ENCODE measurements at places on chromosomes 6 and 20.

- DNase-seq = no peak
Observed at GRCh38 chr6:169489563-169490245, 212.1 kb downstream of the WDR27 start.

DNA sequence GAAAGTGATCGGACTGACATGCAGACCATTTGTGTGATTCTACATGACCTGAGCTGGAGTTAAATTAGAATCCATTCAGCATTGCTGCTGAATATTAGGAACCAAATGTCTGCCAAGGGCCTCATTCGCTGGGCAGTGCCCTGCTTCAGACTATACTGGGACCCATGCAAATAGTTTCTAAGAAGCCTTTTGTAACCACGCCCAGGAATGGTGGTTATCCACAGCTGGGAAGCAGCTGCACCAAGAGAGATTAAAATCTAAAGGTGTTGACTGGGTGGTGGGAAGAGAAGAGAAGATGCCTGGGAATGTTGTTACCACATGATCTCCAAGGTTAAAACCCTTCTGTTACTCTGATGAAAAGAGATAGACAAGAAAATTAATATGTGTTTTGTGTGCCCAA is 156.8 kb downstream of the PKHD1 start:
- no peak for DNase-seq

GRCh38 chr6:23650676-23651075 is 475.3 kb upstream of the NRSN1 start:
- no peak for DNase-seq

DNA sequence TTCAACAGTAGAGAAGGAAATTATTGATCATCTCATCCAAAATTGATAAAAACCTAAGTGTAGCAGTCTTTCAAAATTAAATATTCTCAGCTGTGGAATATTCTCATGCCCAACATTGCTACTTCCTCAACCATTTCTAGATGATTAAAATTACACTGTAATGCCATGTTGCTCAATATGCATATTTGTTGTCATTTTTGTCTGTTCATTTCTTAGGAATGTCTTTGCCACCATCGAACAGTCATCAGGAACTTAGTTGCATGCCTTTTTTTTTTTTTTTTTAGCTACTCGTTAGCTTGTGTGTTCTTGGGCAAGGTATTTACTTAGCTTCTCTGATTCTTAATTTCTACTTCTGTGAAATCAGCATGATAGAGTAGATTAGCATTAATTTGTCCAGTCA is 188.6 kb downstream of the DTNBP1 start:
- DNase-seq = no peak

DNA sequence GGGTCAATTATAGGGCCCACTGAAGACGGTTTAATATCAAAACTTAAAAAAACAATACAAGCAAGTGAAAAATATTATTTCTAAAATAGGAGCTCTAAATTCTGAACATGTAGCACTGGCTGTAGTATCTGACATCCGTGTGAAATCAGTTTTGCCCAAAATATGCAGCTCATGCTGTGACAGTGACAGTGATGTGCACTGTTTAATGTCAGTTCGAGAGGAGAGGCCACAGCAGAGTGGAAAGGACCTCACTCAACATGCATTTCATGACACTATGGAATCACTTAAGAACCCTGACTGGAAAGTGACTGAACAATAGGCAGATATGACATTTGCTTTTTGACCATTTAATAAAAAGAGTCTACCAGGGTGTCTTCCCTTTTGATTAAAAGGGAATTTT is 397.0 kb downstream of the FRK start:
- DNase-seq = no peak

DNA sequence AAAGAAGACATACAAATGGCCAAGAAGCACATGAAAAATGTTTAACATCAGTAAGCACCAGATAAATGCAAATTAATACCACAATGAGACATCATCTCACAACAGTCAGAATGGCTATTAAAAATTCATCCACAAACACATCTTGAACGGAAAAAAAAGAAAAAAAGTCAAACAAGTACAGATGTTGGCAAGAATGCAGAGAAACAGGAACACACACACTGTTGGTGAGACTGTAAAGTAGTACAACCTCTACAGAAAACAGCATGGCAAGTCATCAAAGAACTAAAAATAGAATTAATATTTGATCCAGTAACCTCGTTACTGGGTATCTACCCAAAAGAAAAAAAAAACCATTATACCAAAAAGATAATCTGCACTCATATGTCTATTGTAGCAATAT is 6.5 kb downstream of the STX7 start:
- no peak for DNase-seq

GRCh38 chr6:27492631-27493190 is 19.8 kb upstream of the ZNF184 start:
- DNase-seq = no peak

DNA sequence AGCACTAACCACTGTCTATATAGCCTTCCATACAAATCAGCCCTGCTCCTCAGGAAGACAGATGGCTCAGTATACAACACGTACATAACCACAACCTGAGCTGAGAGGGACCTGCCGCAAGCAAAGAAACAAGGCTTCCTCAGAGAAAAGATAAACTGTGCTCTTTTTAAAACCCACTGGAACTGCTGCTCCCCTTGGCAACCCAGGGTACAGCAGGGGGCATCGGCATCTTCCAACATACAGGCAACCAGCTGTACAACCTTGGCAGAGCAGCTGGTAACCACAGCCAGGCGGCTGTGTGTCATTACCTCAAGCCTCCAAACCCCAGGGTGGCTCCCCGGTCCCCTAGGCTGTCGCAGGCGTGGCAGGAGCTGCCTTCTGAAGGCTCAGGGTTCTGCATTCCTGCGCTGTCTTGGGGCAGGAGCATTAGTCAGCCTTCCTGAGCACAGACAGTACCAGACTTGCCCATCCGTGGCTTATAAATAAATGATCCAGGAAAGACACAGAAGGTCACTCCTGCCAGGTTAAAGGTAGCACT is 249.5 kb downstream of the ADGRG6 start:
- DNase-seq = peak; percentile 7

GRCh38 chr20:49344975-49345374 is 67.1 kb upstream of the ZNFX1 start:
- no peak for DNase-seq

- no peak for DNase-seq
Observed at GRCh38 chr6:1297746-1298145, 14.2 kb upstream of the FOXQ1 start.

- DNase-seq = no peak
Observed at GRCh38 chr20:62644044-62644795, 1.9 kb downstream of the SLCO4A1 start.

DNA sequence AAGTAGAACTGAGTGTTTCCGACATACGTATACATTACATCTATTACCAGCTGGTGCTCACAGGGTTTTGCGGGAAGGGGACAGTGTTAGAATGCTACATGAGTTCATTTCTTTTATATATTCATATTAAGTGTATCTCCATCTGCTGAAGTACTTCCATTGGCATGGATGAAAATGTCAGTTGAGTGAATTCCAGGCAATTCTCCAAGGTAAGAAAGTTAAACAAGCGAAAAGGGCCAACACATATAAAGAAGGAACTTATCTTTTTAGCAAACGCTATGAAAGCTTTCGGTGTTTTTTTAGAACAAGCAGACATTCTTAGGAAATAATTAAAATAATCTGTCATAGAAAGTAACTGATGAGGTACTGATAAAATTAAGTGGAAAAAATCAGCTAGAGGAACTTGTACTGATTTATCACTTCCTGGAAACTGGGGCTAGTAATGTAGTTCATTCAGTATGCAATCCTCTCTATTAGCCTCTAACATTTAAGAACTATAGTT is 34.6 kb downstream of the RNF146 start:
- no peak for DNase-seq

DNA sequence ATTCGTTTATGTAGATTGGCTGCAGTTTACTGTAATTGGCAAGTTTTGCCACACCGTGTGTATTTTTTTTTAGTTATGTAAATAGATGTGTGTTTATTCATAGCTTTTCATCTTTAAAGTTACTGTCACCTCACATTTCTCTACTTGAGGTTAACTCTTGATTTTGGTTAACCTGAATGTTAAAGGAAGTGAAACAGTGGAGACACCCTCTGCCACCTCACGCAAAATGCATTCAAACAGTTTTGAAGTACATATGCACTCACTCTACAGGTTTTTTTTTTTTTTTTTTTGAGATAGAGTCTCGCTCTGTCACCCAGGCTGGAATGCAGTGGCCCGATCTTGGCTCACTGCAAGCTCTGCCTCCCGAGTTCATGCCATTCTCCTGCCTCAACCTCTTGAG is 17.7 kb downstream of the OR2A4 start:
- DNase-seq = no peak

DNA sequence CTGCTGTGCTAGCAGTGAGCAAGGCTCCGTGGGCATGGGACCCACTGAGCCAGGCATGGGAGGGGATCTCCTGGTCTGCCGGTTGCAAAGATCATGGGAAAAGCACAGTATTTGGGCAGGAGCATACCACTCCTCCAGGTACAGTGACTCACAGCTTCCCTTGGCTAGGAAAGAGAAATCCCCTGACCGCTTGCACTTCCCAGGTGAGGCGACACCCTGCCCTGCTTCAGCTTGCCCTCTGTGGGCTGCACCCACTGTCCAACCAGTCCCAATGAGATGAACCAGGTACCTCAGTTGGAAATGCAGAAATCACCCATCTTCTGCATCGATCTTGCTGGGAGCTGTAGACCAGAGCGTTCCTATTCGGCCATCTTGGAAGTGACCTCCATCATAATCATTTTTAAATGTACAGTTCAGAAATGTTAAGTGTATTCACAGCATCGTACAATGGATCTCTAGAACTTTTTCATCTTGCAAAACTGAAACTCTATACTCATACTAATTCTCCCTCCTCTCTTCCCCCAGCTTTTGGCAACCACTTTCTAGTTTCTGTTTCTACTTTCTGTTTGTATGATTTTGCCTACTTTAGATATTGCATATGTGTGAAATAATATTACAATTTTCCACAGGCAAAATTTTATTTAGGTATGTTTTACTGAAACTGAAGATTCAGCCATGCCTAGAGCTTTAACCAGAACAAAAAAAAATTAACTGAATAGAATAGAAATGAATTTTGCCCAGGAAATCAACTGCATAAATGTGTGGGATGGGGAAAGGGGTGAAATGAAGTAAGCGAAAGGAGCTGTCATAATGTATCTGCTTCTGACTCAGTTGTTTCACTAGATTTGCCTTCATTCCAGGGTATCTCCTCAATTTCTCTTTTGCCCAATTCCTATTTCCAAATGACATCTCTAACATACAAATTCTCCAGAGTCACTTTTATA is 100.0 kb downstream of the RWDD2A start:
- DNase-seq = no peak

- peak; percentile 78 for DNase-seq
Observed at GRCh38 chr6:56278171-56278591, 30.8 kb upstream of the COL21A1 start.

DNA sequence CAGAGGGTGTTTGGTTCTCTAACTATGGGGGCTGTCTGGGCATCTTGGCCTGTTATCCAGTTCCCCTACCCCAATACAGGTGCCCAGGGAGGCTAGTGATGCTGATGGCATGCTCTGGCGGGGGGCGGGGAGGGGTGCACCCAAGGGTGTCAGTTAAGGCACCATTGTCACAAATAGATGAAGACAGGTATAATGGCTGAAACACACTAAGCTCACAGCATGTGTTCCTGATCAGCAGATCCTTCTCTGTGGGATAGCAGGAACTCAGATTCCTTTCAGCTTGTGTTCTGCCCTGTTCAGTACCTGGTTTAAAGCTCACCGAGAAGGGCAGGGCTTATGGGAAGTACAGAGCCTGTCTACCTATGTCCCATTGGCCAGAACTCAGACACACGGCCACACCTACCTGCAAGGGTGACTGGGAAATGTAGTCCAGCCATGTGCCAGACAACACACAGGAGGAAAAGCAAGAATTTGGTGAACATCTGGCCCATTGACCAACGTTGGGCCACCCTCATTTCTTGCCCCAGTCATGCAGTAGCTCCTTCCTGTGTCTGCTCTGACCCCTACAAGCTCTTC is 3.4 kb upstream of the RSPO4 start:
- peak; percentile 23 for DNase-seq

DNA sequence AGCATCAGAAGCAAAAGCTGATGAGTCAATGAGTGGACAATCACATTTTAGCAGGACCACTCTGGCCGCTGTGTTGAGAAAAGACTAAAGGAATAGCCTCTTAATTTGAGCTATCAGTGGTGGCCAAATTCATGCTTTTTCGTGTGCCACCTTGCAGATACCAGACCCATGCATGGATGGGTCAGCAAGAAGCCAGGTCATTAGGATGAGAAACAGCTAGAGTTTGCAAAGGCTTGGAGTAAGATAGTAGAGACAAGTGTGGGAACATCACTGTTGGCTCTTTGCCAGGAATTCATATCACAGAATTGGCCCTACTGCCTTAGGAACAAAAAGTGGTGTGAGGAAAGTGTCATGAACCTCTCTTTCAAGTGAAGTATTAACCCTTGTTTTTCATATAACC is 25.5 kb downstream of the MRAP2 start:
- DNase-seq = peak; percentile 10

DNA sequence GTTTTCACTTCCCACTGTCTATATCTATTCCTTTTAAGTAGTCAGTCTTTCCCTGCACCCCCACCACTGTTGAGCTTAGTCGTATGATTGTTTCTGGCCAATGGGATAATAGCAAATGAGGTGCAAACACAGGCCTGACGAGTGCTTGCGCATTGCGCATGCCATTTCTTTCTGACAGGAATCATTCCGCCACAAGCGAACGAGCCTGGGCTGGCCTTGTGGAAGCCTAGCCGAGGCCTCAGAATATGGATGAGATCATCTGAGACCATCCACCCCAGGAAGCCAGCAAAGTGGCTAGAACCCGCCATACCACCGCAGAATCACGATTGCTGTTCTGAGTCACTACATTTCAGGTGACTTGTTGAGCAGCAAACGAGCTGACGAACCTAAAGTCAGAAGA is 52.2 kb upstream of the PRL start:
- no peak for DNase-seq

GRCh38 chr6:55694148-55694547 is 115.2 kb upstream of the HMGCLL1 start:
- no peak for DNase-seq

DNA sequence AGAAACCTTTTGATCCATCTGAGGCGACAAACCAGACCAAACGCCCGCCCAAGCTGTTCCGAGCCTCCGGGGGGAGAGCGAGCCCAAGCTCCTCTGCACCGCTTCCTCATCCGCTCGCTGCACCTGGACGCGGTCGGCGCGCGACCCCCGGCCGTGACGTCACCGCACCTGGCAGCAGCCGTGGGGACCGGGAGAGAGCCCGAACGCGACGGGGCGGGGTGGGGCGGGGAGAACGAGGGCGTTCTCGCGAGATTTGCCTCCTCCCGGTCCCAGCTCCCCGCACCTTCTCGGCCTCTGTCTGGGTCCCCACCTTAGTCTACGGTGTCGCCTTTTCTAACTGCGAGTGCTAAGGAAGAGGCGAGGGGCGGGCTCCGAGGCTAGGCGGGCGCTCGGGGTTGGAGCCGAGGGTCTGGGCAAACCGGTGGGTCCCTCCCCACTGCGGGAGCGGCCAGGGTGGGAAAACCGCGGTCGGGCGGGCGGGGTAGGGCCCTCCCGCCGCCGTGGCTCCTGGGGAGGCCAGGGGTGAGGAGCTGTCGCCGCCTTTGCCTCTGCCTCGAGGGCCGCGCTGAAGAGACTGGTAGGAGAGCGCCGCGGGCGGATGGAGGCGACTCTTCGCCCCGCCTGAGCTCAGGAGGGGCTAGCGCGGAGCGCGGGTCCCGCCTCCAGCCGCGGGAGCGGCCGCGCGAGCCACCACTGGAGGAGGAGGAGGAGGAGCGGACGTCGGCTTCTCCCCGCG is at the start of gene CD2AP:
CD2AP (plus strand) TSS at position 293 of the 736 bp plus-strand sequence. CDS start 456 bp downstream, outside the sequence.
- DNase-seq = peak; percentile 91

Data from NCI-H345 (cell line).